BE2C (cell line): ENCODE measurements at places on chromosomes 1 and 21.

GRCh38 chr1:35594005-35594760 is 21.1 kb downstream of the TFAP2E start:
- DNase-seq = no peak

DNA sequence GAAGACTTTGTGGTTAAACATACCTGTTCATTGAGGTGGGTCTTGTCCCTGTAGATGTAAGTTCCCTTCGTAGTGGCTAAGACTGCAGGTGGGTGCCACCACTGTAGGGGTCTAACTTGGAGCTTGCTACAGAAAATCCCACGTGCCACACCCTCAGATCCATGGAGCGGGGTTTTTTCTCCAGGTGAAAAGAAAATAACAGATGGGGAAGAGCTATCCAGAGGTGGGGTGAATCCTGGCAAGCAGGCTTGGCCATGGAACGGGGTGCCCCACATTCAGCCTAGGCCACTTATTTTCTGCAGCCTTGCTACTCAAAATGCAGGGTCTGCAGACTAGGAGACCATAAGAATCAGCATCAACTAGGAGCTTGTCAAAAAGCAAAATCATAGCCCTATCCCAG is 24.0 kb downstream of the EXOC8 start:
- no peak for DNase-seq

GRCh38 chr1:182677397-182678098 is 6.8 kb downstream of the RGS8 start:
- no peak for DNase-seq

- DNase-seq = no peak
These were observed 136.2 kb downstream of the RHOU start for GRCh38 chr1:228871314-228872061.

DNA sequence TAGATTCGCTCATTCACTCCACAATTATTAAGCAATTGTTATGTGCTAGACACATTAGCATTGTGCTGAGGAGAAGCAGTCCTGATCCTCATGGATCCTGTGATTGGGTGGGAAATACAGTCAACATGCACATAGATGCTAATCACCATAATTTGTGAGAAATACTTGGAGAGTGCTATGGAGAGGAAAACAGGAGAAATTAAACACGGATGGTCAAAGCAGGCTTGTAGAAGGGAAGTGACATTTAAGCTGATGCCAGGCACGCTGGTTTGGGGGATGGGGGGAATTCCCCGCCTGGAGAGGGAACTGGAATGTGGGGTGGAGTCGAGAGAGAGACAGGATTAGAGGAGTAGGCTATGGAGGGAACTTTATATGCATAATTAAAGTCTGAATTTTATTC is 52.2 kb upstream of the L1TD1 start:
- no peak for DNase-seq

- no peak for DNase-seq
These were observed 6.2 kb upstream of the FYB2 start for GRCh38 chr1:56825436-56825835.
